ENCODE measurements at places on chromosomes 6 and 20. TPM values are rescaled to one million over a fixed set of nuclear protein-coding genes. Genes with fewer than 3 reads are reported as not detected.

GRCh38 chr20:38075161-38075998 is 41.8 kb downstream of the RPRD1B start:
- H3K4me1 ChIP-seq, result peaks cover 4% of the 10 kb centered on the region
- H3K36me3 ChIP-seq, result peaks cover 9% of the 10 kb centered on the region
- no peak for DNase-seq
- H3K4me3 ChIP-seq, result no peak overlapping the region
- no peak overlapping the region for H3K27ac ChIP-seq

DNA sequence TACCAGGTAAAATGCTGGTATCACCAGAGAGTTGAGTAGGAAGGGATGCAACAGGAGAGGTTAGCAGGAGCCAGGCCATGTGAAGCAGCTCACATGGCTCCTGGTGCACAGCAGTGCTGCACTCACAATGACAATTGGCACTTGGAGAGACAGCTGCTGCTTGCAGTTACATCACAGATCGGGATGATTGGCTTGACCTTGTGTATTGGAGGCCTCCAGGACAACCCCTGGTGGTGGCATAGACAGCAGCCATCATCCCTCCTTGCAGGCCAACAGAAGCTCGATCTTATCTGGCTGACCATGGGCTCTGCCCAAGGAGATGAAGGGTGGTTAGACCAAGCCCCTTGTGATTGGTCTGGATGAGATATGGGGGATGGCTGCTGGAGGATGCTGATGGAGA is 73.0 kb downstream of the EYA2 start:
- no peaks in the 10 kb centered on the region for H3K27me3 ChIP-seq
- H3K4me3 ChIP-seq, result no peak overlapping the region
- no peaks in the 10 kb centered on the region for H3K36me3 ChIP-seq
- no peak overlapping the region for H3K27ac ChIP-seq
- no peaks in the 10 kb centered on the region for H3K4me1 ChIP-seq

TFAP2D gene
- not detected for total RNA-seq

PKIB gene
- total RNA-seq, result 18.6 TPM

SMPDL3A gene
- 21.7 TPM for total RNA-seq

Measured in Caco-2 (cell line).